ENCODE measurements at places on chromosomes 3 and 15.
A peak's percentile ranks its signal among the peaks of the same experiment; 100 is the strongest.

- DNase-seq: no peak
Measured at GRCh38 chr3:196486263-196486662, 17.3 kb downstream of the RNF168 start.

DNA sequence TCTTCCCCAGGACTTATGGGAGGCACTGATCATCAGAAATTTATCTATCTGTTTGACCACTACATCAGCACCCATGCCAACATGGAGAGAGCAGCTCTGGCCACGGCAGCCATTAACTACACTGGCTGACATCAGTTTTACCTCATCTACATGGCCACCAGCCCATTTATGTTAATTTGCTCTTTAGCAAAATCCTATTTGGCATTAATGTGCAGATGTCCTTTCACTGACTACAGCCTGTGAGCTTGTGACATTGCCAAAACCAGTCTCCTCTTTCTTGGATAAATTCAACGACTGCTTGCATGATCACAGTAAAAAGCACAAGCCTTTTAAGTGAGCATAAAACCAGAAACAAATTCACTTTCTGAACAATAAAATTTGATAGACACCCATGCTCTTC is 47.5 kb downstream of the NR1I2 start:
- no peak for DNase-seq

DNA sequence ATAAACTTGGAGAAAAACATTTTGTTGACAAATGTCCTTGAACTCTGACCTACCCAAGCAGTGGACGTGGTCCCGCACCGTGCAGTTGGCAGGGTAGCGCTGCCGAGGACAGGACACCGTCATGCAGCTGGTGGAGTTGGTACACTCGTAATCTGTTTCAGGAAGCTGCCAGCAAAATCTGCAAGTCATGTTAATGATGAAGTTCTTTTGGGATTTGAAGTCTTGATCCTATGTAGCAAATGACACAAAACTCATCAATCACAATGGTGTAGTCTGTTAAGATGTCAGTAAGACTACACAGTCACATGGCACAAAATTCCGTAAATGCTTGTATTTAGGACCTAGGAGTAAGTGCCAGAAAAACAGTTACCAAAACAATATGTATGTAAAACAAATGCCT is 5.5 kb downstream of the TM2D3 start:
- DNase-seq: no peak

GRCh38 chr3:5757213-5757804 is 569.8 kb downstream of the EDEM1 start:
- no peak for DNase-seq

DNA sequence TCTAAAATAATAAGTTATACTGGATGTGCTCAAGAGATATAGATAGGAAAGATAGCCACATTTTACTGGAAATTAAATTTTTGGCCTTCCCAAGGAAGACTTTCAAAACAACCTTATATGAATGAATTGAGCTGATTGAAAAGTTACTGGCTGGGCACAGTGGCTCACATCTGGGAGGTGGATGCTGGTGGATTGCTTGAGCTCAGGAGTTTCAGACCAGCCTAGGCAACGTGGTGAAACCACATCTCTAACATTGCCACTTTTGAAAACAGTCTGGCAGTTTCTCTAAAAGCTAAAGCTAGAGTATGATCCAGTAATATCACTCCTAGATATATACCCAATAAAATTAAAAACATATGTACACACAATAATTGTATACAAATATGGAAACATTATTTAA is 231.4 kb upstream of the POU1F1 start:
- no peak for DNase-seq

- DNase-seq: peak; percentile 4
Measured at GRCh38 chr15:94584833-94585244, 353.5 kb downstream of the MCTP2 start.

- no peak for DNase-seq
Measured at GRCh38 chr3:192365571-192365970, 361.8 kb downstream of the FGF12 start.

GRCh38 chr15:80854104-80854503 is 74.9 kb downstream of the CEMIP start:
- no peak for DNase-seq

GRCh38 chr3:138902171-138902570 is 44.8 kb downstream of the FOXL2 start:
- DNase-seq: no peak

DNA sequence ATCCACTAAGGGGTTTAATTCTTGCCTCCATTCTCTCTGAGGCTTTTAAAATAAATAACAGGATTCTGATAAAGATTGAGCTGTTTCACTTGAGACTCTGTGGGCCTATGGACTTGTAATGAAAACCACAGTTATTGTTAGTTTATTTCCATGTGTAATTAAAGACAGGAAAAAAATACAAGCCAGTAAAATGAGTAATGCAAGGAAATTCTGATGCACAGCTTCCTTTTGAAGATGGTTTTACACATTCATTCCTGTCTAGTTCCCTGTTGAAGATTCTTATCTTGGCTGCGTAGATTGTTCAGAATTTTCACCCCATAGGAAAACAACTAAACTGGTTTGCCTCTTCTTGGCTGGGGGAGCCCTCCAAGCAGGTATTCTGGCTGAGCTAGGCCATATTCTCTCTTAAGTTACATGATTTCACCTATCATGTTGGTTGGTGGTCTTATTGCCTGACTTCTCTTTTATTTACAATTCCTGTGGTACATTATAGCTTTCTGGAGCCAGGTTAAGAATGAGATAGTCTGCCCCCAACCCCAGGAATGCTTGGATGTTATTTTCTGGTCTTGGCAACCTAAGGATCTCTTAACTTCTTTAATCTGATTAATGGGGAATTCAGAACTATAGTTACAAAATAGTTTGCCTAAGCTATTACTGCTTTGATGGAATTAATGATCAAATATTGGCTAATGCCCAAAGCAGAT is 67.6 kb downstream of the MITF start:
- DNase-seq: no peak

- no peak for DNase-seq
Measured at GRCh38 chr15:66830823-66831222, 128.8 kb downstream of the SMAD6 start.
